ENCODE measurements at places on chromosomes 11 and 22. TPM values are rescaled to one million over a fixed set of nuclear protein-coding genes. Genes with fewer than 3 reads are reported as not detected.

GRCh38 chr22:26318975-26319374, 110.1 kb upstream of the ASPHD2 start:
- no peaks in the 10 kb centered on the region for H3K27me3 ChIP-seq
- DNase-seq, result no peak
- H3K36me3 ChIP-seq, result no peaks in the 10 kb centered on the region
- H3K4me1 ChIP-seq, result no peaks in the 10 kb centered on the region

DNA sequence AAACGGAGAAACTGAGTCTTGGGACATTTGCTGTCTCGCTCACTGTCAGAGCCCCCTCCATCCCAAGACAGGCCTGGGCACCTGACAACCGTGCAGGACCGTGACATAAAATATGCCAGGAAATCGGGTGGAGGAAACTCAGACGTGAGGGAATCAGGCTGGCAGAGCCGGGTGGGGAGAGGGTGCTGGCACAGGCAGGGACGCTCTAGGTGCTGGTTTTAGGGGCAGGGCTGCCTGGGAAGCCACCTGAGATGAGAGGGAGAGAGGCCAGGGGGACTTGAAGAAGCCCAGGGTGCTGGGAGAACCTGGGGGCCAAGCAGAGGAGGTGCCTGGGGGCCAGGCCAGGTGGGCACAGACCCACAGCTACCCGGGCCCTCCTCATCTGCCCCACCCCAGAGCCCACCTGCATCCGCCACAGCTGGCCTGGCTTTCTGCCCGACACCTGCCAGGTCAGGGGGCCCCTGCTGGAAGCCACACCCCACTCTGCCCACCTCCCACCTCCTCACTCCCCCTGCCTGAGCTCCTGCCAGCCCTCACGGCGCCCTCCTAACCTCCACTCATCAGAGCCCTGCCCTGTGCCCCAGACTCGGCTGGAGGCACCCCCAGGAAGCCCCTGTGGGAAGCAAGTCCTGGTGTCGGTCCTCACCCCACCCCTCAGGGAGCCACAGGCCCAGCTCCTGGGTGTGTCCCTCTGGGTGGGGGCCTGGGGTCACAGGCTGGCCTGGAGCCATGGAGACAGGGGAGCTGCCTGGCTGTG, 27.3 kb upstream of the MUC5AC start:
- no peak overlapping the region for H3K4me3 ChIP-seq
- no peak overlapping the region for H3K27ac ChIP-seq
- no peaks in the 10 kb centered on the region for H3K36me3 ChIP-seq
- no peaks in the 10 kb centered on the region for H3K4me1 ChIP-seq
- DNase-seq, result no peak

- no peaks in the 10 kb centered on the region for H3K36me3 ChIP-seq
- peak; percentile 83 for DNase-seq
- no peak overlapping the region for H3K27ac ChIP-seq
- H3K4me3 ChIP-seq, result no peak overlapping the region
- no peaks in the 10 kb centered on the region for H3K4me1 ChIP-seq
- no peaks in the 10 kb centered on the region for H3K27me3 ChIP-seq
These were observed 8.8 kb upstream of the DNAL4 start for GRCh38 chr22:38802671-38803121.

IL10RA gene
- 11.4 TPM for total RNA-seq

NPAS4 gene
- total RNA-seq, result 0.19 TPM

OR8A1 gene
- not detected for total RNA-seq

Data from right atrium auricular region (tissue), 2 donors.